Lung (tissue), 17 donors: ENCODE measurements at places on chromosomes 3 and 15.

DNA sequence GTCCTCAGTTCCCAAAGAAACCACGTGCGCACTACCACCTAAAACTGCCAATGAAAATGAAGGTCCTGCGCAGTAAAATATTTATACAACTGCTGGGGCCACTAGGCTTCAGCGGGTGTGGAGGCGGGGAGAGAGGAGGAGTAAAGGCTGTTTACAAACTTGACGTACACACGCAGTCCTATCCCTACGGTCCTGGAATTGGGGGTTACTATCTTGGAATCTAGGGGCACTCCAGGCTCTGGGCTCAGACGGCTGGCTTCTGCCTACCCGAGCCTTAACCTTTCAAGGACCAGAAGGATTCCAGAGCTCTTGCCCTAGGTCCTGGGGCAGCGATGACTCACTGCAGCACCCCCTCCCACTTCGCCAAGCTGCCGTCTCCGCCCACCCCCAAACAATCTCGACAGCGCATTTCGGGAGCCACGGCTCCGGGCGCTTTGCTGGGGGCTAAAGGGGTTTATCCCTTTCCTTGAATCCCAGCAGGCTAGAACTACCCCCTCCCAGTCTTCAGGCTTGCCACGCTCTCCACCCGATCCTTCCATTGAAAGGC is 3.0 kb downstream of the ADAMTS9 start:
- peak; percentile 91 for DNase-seq

- DNase-seq, result no peak
These were observed 1.4 kb upstream of the RAD18 start for GRCh38 chr3:8964436-8965370.

GRCh38 chr3:174700736-174701135 is 158.4 kb upstream of the NAALADL2 start:
- DNase-seq, result no peak

DNA sequence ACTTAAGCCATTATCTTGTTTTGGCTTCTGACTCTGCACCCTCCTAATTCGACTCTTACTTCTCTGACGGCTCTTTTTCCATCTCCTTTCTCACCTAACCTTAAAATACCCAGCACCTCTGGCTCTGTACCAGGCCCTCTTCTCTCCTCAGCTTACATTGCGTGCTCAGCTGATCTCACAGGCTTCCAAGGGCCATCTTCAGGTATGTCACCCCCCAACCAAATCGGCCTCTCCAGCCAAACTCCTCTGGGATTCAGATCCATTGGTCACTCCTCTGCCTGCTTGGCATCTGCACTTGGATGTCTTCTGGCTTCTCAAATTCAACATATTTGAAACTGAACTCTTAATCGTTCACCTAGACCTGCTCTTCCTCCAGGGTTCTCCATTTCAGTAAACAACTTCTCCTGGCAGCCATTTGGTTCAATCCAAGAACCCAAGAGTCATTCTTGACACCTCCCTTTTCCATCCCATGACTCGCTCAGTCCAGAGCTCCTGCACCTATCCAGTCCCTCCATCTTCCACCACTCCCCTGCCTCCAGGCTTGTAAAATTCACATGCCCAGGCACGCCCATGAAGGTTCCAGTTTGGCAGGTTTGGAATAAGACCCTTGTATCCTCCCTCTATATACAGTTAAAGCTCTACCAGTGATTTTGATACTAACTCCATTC is 35.2 kb upstream of the SLC41A3 start:
- DNase-seq, result no peak

- peak; percentile 4 for DNase-seq
These were observed 159.2 kb upstream of the SLC24A5 start for GRCh38 chr15:47961401-47962090.

DNA sequence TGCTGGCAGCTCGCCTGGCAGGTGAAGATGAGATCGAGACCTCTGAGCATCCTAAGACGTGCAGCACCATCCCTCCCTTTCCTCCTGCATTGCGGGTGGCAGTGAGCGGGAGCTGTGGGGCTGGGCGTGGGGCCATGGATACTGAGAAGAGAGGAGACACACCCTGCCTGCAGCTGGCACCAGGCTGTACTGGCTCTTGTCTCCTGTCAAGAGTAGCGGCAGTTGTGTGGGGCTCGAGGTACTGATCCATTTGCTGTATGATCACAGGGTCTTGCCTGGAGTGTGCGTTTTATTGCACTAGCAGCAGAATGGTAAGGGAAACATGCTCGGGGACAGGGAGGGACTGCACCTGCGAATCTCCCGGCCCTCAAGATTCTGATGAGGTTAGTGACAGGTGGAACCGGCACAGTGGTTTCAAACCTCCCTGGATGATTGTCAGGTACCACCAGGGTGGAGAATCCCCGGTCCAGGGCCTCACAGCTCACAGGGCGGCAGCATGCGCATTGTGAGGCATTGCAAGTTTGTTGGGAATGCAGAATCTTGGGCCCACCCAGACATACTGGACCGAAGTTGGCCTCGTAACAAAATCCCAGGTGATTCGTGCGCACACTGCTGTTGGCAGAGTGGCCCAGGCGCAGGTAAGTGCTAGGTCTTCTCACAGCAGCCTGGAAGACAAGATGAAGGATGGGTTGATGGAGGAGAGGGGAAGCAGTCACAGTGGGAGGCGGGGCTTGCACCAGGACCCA is 14.1 kb downstream of the SYNM start:
- no peak for DNase-seq

GRCh38 chr3:106673926-106674569 is 703.2 kb upstream of the CCDC54 start:
- DNase-seq, result no peak

- DNase-seq, result no peak
These were observed 18.1 kb downstream of the DNAJC13 start for GRCh38 chr3:132435224-132435910.

DNA sequence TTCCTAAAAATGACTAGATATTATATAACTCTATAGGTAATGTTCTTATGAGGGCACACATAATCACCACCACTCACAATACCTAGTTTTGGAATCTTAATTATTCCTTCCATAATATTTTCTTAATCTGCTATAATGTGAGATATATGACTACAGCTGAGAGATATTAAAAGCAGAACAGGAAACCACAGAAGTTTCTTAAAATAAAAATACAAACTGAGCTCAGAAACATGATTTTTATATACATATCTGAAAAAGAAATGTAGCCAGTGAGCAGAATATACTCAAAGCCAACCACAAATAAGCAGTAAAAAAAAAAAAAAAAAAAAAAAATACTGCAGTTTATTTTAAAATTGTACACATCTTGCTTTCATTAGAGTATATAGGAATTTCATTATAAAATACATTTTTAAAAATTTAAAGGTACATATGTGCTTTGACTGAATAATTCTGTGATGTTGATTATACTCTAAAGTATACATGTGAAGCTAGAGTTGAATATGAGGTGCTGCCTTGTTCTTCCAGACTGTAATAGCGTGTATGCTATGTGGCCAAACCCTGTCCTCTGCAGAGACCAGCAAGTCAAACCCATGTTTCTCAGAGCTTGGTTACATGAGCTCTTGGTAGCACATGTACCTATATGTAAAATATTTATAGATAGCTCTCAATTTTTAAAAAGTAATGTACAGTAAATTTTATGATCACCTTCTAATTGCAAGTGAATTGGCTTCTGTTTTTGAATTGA is 175.0 kb downstream of the UBE2E2 start:
- DNase-seq, result no peak

DNA sequence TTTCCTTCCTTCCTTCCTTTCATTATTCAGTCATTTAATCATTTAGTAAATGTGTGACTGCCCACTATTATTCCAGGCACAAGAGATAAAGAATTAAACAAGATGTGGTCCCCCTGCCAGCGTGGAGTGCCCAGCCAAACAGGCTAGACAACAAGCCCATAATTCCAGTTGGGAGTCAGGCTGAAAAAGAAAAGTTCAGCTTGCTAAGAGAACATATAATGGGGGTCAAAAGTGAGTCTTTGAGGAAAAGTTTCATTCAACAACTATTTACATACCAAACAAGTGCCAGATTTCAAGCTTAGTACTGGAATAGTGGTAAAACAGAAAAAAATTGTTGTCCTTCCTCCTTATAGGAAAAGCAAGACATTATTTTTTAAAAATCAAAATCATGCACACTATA is 523.7 kb downstream of the TAFA4 start:
- peak; percentile 5 for DNase-seq

- DNase-seq, result no peak
These were observed 523.9 kb upstream of the AGTR1 start for GRCh38 chr3:148173851-148174250.

DNA sequence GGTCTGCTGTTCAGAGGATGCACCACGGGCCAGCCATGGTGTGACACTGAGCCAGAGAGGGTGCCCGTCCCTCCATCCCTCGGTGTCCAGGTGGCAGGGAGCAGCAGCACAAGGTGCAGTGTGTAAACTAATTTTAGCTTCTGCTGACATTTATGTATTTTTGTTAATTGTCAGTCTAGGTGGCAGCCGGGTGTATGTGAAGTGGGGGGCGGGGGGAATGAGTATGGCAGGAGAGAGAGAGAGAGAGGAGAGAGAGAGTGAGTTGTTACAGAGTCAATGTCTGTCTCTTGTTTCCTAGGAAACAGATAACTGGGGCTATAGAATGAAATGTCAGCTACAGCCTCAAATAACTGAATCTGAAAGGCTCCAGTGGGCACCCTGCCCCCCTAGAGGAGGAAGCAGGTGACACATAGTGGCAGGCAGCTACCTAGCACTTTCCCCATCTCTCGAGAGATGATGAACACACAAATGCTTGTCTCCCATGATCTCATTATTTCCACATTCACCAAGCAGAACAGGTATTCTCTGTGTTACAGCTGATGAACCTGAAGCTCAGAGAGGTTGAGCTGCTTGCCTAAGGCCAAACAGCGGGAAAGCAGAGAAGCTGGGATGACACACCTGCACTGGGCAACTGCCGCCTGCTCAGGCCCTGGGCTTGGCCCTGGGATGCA is 24.7 kb downstream of the RASGRF1 start:
- DNase-seq, result no peak

- no peak for DNase-seq
These were observed 857.3 kb downstream of the NAALADL2 start for GRCh38 chr3:175716446-175716845.

DNA sequence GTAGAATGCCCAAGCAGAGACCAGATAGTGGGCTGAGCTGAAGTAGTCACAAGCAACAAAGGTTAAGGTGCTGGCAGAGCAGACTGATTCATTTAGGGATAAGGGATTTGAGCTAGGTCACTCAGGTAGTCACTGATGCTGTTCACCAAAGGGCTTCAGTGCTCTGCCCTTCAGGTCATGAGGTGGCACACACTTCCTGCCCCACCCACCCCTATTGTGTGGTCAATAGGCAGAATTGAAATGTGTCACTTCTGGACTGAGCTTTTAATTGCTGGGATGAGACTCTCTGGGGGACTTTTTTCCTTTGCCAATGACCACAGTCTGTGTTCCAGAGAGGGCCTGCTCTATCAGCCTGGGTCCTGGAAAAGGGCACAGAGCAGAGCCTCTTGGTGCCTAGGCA is 2.9 kb upstream of the DIS3L start:
- no peak for DNase-seq

- no peak for DNase-seq
These were observed 24.2 kb downstream of the LOXL1 start for GRCh38 chr15:73950479-73950830.

- DNase-seq, result peak; percentile 66
These were observed 84.3 kb downstream of the TNIK start for GRCh38 chr3:171375666-171376595.

DNA sequence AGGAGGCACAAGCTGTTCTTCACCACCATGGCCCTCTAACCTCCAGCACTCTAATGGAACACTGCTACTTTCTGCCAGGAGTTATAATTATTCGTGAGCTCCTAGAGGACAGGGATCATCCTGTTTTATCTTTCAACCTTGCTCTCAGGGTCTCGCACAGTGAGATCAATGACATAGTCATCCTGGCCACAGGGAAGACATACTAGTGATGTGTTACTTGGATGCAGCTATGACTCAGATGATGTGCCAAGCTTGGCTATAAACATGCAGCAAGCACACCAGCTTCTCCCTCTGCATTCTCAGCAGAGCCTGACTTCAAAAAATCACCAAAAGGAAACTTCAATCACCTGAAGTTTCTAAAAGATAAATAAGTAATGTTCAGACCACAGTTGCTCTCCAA is 203.8 kb upstream of the HES1 start:
- DNase-seq, result no peak

GRCh38 chr3:175940243-175940642 is 1081.1 kb downstream of the NAALADL2 start:
- no peak for DNase-seq

GRCh38 chr15:41782371-41783282 is 8.3 kb downstream of the MAPKBP1 start:
- no peak for DNase-seq

DNA sequence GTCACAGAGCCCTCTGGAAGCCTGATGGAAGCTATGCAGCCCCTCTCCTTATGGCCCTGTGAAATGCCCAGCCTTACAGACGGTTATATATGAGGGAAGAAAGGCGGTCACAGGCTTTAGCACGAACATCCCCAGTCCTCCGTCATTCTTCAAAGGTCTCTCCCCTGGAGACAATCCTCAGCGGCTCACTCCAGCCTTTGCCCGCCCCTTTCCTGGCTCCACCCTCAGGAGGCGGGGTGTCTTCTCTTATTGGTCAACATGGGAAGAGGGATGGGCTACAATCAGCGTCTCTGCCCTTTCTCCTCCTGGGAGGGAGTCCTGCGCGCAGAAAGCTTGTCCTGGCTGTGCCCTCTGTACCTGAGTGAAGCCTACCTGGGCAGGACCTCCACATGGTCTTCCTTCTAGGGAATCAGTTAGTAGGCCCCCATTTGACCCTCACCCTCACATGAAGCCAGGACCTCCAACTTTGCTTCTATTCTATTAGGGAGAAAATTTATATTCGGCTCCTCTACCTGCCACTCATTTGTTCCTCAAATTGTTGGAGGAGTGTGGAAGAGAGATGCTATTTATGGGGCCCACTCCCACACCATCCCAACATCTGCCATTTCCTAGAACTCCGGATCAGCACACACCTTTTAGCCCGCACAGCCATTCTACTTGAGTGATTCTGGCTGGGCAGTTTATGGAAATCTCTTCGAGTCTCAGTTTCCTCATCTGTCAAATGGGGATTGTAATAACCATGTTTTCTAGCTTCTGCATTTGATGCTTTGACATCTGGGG is 112.9 kb upstream of the SLC6A11 start:
- DNase-seq, result no peak

- peak; percentile 99 for DNase-seq
These were observed 21.2 kb downstream of the NR1D2 start for GRCh38 chr3:23966328-23966727.

GRCh38 chr3:197468866-197469382 is 86.8 kb downstream of the BDH1 start:
- DNase-seq, result no peak

GRCh38 chr15:67083135-67083762 is 17.8 kb downstream of the SMAD3 start:
- no peak for DNase-seq

DNA sequence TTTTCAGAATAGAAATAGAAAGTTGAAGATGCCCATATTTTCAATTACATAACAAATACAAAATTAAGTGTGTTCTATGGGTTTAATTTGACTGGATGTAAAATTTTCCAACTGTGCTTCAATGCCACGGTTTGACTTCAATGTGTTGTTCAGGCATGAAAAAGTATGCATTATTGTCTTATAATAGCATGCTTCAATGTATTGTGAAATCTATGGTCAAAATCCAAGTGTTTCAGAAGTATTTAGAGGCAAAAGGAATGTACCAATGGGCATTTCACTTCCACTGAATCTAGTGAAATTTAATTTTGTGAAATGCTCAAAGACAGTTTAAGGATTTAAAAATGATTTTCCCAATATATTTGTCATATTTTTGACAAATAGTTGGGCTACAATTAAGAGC is 16.0 kb downstream of the NEK10 start:
- no peak for DNase-seq
